Large intestine (tissue), 12 donors: ENCODE measurements at places on chromosomes 5 and 9.

DNA sequence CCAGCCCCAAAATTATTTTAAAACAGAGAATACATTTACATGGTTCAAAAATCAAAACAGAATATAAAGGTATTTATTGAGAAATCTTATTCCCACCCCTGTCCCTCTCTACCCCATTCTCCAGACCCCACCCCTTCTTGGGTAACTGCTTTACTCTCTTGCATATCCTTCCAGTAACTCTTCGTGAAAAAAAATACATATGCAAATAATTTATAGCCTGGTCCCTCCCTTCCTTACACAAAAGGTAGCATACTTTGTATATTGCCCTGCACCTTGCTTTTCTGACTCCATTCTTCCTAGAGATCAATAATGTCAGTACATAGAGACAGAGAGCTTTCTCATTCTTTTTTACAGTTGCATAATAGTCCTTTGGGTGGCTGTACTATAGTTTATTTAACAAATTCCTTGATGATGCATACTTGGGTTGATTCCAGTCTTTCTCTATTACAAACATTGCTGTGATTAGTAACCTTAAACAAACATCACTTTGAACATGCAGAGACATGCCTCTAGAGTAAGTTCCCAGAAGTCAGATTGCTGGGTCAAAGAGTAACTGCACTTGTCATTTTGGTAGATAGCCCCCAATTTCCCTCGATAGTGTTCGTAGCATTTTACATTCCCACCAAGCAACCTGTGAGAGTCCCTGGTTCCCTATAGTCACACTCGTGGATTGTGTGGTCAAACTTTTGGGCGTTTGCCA lies 47.9 kb downstream of the STOM start:
- DNase-seq: no peak

- no peak for DNase-seq
These were observed 60.3 kb upstream of the EPB41L4B start for GRCh38 chr9:109381011-109381729.

GRCh38 chr9:3760031-3760430 lies 234.2 kb upstream of the RFX3 start:
- DNase-seq: no peak

DNA sequence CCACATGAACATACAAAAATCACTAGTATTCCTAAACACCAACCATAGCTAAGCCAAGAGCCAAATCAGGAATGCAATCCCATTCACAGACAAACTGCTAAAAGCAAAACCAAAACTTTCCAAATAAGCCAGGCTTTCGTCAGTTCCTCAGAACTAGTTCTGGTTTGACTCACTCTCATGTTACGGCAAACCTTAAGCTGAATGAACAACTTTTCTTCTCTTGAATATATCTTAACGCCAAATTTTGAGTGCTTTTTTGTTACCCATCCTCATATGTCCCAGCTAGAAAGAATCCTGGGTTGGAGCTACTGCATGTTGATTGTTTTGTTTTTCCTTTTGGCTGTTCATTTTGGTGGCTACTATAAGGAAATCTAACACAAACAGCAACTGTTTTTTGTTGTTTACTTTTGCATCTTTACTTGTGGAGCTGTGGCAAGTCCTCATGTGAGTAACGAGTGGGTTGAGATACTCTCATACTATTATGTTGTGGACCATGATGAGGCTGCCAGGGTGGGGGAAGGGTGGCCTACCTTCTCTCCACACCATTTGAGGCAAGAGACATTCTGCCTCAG lies at the start of gene PDCD1LG2:
PDCD1LG2 (plus strand) TSS at position 172 of the 572 bp plus-strand sequence. CDS start 12,016 bp downstream, outside the sequence.
- DNase-seq: no peak

DNA sequence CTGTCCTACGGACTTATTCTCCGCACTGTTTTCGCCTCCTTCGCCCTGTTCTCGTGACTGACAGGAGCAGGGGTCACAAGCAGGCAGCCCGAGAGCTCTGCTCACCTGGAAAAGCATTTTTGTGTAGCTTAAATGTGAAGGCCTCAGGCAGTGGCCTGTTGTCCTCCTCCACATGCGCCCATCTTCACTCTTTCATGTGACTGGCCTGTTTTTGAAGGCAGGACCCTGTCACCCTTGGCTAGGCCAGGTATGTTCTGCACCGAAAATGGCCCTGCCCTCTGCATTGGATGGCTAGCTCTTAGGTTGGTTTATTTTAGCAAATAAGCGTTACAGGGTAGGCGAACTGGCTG lies 614 bp upstream of the CPLANE1 start:
- DNase-seq: no peak

GRCh38 chr5:174625591-174626350 lies 98.6 kb upstream of the MSX2 start:
- DNase-seq: no peak

GRCh38 chr9:108953983-108954574 lies 19.9 kb downstream of the ABITRAM start:
- peak; percentile 23 for DNase-seq

GRCh38 chr9:100106616-100107015 lies 7.6 kb downstream of the INVS start:
- DNase-seq: no peak

- DNase-seq: no peak
These were observed 137.5 kb upstream of the TUT7 start for GRCh38 chr9:86491468-86492266.

DNA sequence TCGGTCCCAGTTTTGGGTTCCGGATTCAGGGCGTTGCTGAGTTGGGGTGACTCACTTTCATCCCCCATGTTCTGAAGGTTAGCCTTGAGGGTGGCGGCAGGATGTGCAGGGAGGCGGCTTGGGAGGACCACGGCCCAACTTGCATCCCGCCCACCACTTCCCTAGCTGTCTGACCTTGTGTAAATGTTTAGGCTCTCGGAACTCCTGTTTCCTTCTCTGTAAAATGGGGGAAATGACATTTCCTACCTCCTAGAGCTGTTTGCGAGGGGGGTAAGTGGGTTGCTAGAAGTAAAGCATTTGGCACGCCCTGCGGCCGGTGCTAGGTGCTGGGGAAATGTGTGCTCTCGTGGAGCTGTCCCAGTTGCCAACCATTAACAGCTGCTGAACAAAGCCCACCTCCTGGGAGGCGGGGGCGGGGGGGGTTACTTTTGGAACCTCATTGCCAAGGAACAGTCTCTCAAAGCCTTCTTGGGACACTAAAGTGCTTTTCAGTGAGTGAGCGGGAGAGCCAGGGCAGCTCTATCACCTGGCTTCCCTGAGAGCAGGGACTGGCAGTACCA lies 27.5 kb downstream of the PTGES2 start:
- no peak for DNase-seq

- DNase-seq: no peak
These were observed 55.0 kb downstream of the NIPAL4 start for GRCh38 chr5:157514974-157515373.

DNA sequence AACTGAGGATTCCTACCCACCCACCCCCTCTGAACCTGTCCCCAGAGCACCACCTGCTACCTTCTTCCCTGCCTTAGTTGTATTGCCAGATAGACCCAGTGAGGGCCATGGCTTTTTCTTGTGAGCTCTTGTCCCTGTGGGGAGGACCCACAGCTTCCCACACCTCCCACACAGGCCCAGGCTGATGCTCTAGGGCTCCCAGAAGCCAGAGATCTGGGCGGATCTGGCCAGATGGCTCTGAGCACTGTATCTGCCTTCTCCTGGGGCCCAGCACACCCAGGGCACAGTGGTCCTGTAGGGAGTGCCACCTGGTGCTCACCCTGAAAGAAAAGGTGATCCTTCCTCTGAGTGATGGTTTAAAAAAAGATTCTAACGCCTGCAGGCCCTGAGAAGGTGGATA lies 131.7 kb downstream of the DAB2IP start:
- DNase-seq: no peak

- peak; percentile 16 for DNase-seq
These were observed 29.1 kb upstream of the ANKRD31 start for GRCh38 chr5:75265731-75266130.

DNA sequence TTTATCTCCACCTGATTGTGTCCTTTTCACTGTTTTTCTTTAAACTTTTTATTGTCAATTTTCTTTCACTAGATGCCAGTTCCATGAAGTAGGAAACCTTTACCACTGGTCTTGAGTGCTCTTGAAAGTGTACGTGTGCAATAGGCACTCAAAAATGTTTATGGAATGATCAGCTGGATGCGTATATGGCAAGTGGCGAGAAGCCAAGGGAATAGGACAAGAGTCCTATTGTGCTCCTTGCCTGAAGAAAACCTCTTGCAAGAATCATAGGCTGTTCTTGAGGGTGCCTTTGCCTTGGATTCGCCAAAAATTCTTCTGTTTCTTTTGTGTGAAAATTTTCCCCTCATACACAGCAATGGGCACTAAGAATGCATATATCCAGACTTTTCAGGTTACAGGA lies 97.7 kb downstream of the GHR start:
- DNase-seq: no peak

DNA sequence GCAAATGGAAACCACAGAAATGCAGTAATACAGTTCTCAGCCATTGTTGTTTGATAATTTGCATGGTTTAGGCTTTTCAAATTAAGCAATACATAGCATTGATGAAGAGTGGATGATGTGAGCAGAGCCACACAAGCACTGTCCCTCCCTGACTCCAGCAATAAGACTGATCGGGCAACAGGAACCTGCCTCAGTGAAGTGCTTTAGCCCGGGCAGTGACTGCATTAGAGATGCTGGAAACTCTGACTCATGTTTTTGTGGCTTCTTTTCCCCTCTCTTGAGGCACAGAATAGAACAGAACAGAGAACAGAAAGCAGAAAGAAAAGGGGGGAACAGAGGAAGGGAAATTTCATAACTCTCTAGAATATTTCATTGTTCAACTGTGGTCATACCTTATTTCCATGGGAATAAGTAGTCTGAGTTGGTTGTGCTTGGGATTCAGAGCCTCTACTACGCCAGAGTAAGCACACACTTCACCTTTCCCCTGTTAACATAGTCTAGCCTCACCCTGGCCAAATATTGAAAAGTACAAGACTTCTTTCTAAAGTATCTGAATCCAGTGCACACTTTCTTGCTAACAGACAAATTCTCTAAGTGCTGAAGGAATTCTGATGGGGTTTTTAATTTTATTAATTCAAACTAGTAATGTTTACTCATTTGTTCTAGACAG lies 164.8 kb upstream of the VCAN start:
- no peak for DNase-seq

DNA sequence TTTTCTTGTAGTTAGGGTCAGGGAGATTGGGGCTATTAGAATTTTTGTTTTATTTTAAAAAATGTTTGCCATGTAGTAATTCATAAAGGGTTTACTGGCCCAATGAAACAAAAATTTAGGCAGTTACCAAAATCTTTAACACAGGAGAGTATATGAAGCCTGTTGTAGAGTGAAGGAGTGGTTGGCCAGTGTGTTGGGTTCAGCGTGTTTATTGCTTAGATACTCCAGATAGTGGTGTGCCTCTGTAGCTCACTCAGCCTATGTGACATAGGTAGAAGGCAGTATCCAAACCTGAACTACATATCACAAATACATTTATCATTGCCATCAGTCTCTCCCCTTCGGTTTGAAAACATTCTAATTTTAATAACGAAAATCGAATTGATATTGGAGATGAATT lies 1.2 kb downstream of the TEK start:
- DNase-seq: no peak

DNA sequence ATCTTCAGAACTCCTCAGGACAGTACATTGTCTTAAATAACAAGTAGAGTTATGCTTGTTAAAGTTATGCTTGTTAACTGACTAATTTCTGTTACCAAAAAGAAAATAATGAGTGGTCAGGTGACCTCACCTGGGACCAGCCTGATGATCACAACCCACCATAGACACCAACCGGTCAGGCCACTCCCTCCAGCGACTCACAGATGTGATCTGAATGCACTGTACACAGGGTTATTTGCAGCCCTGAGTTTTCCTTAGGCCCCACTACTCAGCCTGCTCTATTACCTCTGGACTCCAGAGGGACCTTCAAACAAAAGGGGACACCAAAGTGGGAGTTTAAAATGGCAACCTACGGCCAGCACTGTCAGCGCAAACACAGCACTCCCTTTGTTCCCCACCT lies 55.3 kb downstream of the ARSB start:
- no peak for DNase-seq

- no peak for DNase-seq
These were observed 2.0 kb downstream of the PIK3R1 start for GRCh38 chr5:68217528-68217927.

DNA sequence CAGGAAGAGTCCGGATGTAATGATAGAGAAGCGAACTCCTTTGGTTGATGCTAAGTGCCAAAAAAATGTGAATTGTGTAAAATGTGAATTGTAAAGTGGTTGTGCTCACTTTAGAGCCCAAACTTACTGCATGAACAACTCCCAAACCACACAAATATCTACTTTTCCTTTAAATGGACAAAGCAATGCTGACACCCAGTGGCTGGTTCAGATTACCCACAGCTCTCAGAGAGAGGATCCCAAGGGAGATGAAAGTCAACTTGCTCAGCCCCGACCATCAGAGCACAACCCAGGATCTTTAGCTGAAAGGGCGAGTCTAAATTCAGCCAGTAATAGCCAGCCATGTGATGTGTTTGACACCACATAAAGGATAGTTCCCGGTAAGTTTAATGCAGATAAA lies 133.7 kb downstream of the NMUR2 start:
- no peak for DNase-seq

- DNase-seq: no peak
These were observed 835 bp downstream of the SRA1 start for GRCh38 chr5:140556438-140556837.

DNA sequence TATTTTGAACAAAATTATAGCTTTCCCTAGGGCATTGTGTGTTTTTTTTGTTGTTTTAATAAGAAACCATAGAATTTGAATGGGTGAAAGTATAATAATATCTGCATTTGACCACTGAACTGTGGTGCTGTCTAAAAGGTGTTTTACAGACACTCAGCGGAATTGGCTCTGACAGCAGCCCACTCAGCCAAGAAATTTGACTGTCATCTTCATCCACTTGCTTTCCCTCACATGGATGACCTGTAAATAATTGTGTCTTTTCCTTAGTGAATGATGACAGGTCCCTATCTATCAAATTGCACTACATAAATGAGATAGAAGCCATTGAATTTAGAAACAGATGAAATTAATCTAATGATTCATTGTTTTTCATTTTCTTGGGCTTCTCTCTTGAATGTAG lies 150.0 kb downstream of the PAM start:
- DNase-seq: no peak

GRCh38 chr5:44909004-44909403 lies 100.3 kb downstream of the MRPS30 start:
- no peak for DNase-seq

DNA sequence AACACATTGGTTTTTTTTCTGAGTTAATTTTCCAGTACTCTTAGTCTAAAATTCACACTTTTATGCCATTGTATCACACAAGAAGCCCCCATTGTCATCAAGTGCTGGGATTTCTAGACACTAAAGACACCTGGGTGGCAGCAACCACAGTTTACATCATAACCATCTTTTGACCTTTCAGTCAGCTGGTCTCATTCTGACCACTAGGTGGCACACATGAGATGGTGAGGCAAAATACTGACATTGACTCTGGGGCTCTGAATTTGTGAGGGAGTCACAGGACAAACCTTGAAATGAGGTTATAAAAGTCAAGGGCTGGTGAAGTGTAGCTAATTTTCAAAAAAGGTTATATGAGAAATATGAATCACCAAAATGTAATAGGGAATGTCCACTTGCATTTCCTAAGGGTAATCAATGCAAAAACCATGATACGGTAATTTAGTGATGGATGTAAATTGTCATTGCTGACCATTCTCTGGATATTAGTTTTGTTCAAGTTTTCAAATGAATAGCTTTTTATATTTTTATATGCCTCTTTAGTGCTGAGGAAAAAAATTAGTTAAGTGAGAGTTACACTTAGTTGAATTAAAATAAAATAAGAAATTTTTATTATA lies 229.4 kb downstream of the DMAC1 start:
- DNase-seq: peak; percentile 6
